ENCODE measurements at places on chromosomes 1 and 21.
A peak's percentile ranks its signal among the peaks of the same experiment; 100 is the strongest.

- DNase-seq = no peak
Observed at GRCh38 chr1:219443763-219444162, 169.1 kb downstream of the ZC3H11B start.

GRCh38 chr1:213162338-213162737 lies 111.3 kb downstream of the RPS6KC1 start:
- no peak for DNase-seq

- no peak for DNase-seq
Observed at GRCh38 chr1:153478692-153479618, 18.5 kb upstream of the S100A7 start.

DNA sequence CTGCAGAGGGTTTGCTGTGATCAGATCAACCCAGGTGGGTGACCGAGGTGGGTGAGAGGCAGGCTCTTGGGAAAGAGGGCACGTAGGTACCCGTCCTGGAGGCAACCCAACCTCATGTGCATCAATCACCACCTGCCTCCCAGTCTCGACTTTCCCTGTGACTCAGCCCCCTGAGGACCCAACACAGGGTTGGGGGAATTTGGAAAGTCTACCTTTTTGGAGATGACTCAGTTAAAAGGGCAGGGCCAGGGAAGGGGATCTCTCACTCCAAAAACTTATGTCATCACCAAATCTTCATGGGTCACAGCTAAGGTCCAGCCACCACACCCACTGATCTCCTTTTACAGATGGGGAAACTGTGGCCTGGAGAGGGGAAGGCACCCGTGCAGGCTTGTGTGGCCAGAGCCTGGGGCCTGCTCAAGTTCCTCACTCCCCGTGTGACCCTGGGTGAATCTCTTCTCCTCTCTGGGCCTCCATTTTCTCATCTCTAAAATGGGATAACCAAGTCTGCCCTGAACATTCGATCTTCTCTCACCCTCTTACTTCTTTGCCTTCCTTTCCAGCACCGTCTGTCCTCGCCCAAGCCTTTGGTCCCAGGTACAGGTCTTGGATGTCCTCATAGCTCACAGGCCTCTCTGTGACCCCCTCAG lies 34.6 kb upstream of the WNT4 start:
- no peak for DNase-seq

GRCh38 chr1:184399192-184399847 lies 12.5 kb downstream of the C1orf21 start:
- DNase-seq = no peak

GRCh38 chr1:228542981-228543380 lies 55.8 kb downstream of the RNF187 start:
- DNase-seq = no peak

GRCh38 chr1:110112143-110112542 lies at the start of gene UBL4B:
Gene UBL4B, plus strand, starts transcription at chr1:110112443. Its CDS starts 92 bp downstream, at chr1:110112535.
- no peak for DNase-seq

- no peak for DNase-seq
Observed at GRCh38 chr1:53619367-53620060, 119.5 kb downstream of the GLIS1 start.

DNA sequence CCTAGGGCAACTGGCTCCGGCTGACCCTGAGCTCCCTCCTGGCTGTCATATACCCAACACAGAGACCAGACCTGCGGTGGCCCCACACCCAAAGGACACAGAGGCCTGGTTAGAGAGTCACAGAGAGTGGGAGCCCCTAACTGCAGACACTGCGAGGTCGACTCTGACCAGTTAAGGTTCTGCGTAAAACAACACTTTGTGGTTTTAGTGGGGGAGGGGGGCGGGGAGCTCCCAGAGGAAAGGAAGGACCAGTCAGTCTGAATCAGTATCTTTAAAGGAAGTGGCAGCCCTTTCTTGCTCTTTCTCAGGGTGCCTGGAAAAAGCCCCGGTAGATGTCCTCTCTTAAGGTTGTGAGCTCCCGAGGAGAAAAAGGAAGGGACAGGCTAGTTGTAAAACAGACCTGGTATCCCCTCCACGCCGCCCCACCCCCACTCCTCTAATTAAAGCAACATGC lies 2.4 kb downstream of the SSBP3 start:
- DNase-seq = no peak

DNA sequence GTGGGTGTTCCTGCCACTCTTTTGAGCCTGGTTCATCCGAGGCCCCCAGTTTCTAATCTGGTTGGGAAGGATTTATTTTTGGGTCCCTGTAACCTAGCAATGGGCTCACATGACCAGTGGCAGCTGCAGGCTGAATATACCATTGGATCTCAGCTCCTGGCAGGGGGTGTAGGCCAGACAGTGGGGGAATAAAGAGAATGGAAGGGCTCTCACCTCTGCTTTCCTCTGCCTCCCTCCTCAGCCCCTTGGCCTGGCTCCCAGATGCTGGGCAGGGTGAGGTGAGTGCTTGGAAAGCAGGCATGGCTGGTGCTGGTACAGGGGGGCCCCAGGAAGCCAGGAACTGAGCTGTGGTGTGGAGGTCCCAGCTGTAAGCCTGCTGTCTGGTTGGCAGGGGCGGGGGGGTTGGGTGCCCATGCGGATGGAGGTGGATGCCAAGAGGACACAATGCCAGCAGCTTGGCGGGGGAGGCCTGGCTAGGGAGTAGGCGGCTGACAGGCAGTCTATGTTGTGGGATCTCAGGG lies 3.6 kb upstream of the GPR61 start:
- DNase-seq = no peak

DNA sequence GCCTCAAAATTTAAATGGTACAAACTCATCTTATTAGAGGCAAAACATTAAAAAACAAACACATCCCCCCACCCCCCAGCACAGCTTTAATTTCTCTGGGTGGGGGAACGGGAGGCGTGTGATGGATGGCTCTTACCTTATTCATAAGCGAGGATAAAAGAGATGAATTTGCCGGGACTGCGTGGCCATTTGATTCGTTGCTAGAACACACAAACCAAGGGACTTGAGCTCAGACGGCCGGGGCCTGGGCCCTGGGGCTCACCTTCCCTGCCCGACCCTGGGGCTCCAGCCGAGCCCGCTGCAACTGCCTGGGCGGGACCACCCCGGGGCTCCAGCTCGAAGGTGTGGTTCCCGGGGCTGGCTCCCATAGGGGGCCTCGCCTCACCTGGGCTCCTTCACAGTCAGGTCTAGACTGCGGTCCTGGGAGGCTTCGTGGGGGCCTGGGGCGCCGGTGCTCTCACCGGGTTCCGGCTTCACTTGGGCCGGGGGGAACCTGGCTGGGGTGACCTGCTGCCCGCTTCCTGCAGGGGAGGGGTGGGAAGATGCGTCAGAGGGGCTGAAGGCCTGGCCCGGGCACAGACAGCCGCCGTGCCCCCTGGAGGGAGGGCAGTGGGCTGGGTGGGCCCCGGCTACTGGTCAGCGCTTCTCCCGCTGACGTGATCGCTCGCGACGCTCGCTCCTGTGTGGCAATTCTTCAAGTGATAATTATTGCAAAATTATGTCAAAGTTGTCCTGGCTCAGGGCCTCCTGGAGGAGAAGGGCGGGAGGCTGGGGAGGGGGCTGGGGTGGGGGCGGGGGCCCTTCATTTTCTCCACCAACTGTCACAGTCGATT lies 145.7 kb downstream of the CASZ1 start:
- no peak for DNase-seq

DNA sequence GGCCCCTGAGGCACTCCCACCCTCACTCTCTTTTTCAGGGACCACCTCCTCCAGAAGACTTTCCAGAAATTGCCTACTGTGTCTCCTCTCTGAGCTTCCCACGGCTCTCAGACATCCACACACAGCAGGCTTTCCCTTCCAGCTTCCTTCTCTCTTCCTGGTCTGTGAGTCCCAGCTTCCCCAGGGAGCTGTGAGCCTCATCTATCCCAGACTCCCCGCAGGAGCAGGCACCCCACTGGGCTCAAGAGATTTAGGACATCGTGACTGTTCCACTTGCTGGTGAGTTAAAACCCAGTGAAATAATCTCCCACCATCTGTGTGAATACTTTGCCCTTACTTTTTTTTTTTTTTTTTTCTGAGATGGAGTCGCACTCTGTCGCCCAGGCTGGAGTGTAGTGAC lies 22.0 kb upstream of the PRELP start:
- no peak for DNase-seq

GRCh38 chr1:235843461-235843961 lies 23.2 kb downstream of the LYST start:
- no peak for DNase-seq

DNA sequence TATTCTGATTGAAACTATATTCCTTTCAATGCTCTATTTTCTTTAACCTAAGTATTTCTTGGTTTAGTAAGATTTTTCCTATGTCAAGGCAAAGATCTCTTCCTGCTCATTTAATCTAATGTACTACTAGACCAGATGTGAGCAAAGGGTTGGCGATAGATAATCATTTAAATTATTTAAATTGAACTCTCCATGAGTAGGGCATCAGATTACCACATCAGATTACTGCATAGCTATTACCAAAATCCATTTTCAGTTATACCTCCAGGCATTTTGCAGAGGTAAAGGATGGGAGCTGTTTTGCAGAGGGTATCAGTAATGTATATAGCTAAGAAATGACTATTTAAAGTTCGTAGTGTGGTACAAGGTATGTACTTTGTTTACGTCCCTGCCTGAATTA lies 607.9 kb downstream of the PTPRC start:
- no peak for DNase-seq

GRCh38 chr1:40857737-40858136 lies 4.4 kb downstream of the CITED4 start:
- DNase-seq = no peak

DNA sequence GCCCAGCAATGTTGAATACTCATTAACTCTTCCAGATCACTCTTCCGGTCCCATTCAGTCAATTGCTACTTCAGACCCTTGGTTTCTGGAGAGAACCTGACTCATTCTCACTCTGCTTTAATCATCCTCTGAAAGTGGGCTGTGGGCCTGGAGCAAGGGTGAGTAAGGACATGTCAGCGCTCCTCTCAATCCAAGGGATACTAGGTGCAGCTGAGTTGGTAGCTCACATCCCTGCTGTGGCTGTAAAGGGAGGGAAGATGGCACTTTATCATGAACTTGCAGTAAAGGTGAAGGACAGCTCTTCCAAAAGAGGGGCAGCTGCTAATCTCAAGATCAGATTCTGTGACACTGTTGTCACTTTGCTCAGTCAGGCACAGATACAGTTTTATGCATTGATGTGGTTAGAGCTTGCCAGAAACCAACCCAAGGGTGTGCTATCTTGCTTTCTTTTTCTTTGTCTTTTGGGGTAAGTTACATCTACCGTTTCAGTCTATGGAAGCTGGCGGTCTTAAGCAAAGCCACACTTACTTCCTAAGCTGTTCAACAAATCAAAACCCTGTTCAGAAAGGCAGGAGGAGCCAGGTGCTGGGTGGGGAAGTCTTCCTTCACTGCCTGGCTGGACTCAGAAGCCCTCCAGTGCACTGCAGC lies 26.5 kb upstream of the NTPCR start:
- no peak for DNase-seq

DNA sequence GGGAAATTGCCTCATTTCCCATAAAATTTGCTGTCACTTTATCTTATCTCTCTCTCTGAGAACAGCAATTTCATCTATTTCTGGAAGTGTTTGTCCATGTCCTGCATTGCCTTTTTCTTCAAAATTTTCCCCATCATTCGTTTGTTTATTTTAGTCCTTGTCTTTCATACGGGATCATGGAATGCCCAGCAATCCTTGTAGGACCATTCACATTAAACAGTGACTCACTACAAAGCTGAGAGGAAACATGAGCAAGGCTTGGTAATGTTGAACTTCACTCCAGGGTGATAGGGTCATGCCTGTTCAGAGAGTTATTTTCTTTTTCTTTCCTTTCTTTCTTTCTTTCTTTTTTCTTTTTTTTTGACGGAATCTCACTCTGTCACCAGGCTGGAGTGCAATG lies 32.2 kb upstream of the HNRNPU start:
- no peak for DNase-seq

DNA sequence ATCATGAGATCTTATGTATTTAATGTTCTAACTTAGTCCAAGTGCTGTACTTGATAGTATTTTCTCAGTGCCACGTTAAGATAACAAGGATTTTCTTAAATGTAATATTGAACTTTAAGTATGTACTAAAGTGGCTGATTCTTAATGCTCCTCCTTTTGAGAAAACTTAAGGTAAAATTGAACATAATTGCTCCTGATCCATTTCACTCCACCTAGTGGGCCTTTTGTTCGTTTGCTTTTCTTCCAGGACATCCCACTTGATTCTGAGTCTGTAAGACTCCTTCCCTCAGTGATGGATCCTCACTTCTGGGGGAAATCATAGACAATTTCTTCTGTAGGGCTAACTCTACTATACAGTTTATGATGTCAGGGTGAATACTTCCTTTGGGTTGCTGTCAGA lies 173.1 kb downstream of the LMO4 start:
- DNase-seq = no peak

DNA sequence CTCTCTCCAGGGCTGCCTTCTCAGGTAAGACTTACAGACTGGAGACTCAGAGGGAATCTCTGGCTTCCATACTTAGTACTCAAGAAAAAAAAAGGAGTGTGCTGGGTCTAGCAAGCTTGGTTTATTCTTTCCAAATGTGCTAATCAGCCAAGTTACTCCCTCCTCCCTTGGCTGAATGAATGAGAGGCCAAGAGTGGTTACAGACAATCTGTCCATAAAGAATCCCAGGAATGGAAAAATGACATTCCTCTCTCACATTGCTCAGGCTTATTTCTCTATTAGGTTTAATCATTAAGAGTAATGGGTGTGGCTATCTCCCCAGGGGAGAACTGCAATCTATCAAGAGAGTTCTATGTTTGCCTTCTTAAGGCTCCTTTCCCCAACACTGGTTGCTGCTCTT lies 547.3 kb upstream of the PLXNA2 start:
- no peak for DNase-seq

GRCh38 chr21:33069994-33070743 lies at the start of gene OLIG1:
Gene OLIG1, plus strand, starts transcription at chr21:33070141. Its CDS starts 106 bp downstream, at chr21:33070247.
- DNase-seq = peak; percentile 60

DNA sequence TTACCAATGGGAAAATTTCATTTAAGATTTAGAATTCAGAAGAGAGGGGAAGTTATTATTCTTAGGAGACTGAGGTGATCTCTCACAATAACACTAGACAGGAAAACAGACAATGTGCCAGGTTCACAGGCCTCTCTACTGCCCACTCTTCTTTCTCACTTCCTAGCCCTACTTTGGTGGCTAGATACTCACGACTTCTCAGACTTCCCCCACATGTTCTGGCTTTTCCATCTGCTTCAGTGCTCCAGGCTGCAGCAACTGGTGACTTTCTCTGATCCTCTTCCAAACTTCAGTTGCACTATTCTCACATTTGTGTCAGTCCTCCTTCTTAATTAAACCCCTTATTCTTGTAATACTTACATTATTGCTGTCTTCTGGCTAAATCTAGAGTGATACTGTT lies 208.7 kb upstream of the KCTD3 start:
- no peak for DNase-seq

DNA sequence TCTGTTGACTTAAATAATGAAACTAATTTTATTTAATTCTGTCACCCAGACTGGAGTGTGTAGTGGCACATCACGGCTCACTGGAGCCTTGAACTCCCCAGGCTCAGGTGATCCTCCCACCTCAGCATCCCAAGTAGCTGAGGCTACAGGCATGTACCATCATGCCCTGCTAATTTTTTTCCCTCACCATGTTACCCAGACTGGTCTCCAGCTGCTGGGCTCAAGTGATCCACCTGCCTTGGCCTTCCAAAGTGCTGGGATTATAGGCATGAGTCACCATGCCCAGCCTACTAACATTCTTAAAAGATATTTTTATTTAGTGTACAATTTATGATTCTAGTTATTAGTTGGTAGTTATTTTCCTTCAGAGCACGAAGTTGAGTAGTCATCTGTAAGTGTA lies 49.5 kb downstream of the NRDC start:
- DNase-seq = no peak

- no peak for DNase-seq
Observed at GRCh38 chr1:28417441-28417922, 47.9 kb downstream of the PHACTR4 start.

GRCh38 chr1:196063952-196064351 lies 544.3 kb downstream of the KCNT2 start:
- no peak for DNase-seq

GRCh38 chr1:60173006-60173405 lies 99.4 kb upstream of the C1orf87 start:
- no peak for DNase-seq
